Stimulated activated CD4-positive, alpha-beta T cell treated with anti-CD3 and anti-CD28 coated beads, Interleukin-4, amount 100 ng/mL, for 48 hours (primary cell): ENCODE measurements at places on chromosomes 7 and 10.

DNA sequence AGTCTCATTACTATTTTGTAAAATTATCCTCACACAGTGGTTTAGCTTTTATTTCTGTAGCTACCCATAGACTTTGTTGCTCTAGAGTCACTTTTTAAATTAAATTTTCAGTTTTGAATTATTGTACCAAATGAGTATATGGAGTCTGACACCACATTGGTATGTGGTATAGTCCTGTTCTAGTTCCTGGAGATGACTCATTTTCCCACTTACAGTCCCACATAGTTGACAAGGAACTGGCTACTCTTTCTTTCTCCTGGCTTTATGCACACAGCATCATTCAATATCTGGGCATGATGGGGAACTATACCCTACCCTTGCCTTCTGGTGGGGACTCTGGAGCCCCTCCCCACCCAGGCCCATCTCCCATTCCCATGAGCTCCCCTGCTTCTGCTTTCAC, 92.6 kb upstream of the RAB11FIP2 start:
- no peak for DNase-seq

GRCh38 chr10:69232252-69232651, 12.1 kb downstream of the HKDC1 start:
- no peak for DNase-seq

- DNase-seq = no peak
These were observed 8.6 kb upstream of the ORAI2 start for GRCh38 chr7:102424787-102425218.

DNA sequence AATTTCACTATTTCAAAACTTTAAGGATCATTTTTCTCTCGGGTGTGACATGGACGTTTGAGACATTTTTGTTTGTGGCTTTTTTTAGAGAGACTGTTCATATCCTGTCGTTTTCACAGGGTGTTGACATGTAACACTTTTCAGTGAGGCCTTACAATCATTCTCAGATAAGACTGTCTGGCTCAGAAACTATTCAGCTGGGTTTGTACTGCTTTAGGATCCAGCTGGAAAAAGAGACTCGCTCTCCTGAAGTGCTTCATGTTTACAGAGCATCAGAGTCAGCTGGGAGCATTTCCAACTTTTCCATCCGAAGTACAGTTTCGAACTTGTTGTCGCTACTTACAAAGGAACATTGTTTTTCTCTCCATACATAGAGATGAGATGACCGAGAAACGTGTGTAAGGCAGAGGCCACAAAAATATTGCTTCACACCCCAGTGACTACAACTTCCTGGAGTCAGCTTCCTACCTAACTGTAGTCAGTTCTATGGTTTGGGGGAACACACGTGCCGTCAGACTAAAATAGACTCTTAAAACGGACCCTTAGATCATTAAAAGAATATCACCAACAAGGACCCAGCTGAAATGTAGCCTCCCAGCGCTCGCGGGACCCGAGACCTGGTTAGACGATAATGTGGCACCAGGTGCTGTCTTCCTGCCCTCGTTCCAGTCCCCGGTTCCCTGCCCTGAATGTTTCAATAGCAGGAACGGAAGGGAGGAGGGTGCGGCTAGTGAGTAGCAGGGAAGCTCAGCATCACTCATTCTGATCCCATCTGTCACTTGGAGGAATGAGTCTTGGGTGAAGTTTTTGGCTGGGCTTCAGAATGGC, 78.0 kb downstream of the MKI67 start:
- no peak for DNase-seq

DNA sequence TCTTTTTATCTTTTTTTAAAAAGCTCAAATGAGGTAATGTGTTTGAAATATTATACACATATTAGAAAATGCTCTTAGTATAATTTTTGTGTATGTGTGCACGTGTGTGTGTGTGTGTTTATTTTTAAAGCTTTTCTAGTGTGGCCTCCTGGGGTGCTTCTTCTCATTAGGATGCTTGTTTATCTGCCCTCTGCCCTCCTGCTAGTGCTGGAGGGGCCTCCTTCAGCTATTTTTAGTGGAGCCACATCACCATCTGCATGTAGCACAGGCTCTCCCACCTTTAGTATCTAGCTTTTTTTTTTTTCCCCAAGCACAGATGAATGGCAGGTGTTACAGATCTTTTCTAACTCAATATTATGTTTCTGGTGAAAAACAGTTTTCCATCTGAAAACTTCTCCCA, 155.7 kb upstream of the TMEM229A start:
- DNase-seq = no peak

- DNase-seq = no peak
These were observed 86.9 kb upstream of the SLC26A5 start for GRCh38 chr7:103532955-103533354.

- no peak for DNase-seq
These were observed 754 bp downstream of the SEMA3D start for GRCh38 chr7:85186083-85186520.

DNA sequence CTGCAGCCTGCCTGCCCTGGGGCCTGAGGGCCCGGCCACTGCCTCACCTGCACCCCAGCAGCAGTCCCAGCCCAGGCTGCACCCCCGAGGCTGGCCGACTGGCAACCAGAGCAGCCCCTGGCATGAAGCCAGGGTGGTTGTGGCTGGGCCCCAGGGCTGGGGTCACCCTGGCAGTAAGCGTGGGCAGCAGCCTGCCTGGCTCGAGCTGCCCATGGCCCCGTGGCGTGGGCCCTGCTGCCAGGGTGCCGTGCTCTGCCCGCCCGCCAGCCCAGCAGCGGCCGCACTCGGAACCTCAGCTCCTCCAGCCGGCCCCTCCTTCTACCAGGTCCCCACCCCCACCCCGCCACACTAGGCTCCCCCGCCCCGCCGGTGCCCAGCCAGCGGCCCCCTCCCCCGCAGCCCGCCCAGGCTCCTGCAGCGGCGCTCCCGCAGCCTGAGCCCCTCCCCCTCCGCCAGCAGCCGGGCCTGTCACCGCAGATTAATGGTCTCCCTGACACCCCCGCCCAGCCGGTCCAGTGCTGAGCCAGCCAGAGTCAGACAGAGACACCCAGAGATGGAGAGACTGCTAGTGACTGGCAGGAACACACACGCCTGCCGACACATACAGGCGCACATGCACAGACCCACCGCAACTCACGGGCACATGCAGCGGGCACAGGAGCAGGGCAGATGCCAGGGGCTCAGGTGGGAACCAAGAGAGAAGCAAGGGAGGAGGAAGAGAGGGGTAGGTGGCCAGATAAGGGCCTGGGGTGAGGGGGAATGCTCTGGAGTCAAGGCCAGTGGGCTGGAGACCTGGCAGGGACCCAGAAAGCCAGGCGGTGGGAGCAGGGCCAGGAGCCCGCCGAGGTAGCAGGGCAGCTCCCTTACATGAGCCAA, 22.4 kb downstream of the KCNH2 start:
- DNase-seq = no peak

DNA sequence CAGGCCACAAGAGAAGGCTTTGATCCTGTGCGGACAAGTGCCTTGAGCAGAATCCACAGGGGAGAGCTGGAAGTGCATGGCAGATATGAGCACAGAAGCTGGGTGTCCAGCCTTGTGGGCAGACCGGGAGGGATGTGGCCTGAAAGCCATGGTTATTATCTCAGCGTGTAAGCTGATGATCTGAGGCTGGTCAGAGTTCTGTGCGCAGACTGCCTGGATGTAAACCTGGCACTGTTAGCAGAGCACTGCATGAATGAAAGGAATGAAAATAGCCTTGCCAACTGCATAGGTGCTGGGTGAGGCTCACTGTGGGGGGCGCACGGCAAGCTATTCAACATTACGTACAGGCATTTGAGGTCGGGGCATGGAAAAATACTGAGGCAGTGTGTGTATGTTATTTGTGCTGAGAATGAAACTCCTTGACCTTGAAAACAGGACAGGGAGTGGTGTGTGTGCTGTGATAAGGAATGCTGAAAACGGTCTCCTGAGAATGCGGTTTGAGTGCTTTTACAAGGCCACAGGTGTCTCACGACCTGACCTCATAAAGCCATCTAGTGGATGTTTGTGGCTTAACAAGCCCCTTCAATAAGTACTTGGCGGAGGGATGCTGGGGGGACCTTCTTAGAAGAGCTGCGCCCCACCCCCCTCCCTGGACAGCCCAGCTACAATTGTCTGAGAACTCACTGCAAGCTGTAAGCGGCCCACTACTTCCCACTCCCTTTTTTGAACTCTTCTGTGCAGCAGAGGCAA, 18.7 kb downstream of the AKR1C1 start:
- DNase-seq = no peak

GRCh38 chr7:43553999-43554398, 28.9 kb upstream of the STK17A start:
- no peak for DNase-seq

GRCh38 chr7:31875424-31875823, 188.4 kb downstream of the PPP1R17 start:
- no peak for DNase-seq

DNA sequence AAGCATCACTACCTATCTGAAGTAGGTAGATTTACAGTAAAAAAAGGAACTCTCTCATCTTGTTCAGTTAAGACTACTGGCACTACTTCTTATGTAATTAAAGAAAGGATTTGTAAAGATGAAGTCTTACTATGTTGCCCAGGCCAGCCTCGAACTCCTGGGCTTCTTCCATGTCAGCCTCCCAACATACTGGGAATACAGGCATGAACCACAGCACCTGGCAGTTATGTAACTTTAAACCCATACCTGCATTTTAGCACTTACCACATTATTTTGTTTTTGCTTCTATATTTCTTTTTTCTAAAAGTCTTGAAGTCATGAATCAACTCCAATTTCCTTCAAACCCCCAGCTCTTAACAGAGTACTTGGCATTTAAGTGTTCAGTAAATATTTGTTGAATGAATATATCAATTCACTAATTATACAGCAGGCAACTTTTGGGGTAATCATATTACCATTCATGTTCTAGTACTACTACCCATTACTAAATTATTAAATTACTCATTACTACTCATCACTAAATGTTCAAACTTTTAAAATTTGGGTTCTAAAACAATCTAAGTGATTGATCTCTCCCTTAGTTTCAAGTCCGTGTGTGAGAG, 31.6 kb upstream of the CCDC71L start:
- DNase-seq = no peak

DNA sequence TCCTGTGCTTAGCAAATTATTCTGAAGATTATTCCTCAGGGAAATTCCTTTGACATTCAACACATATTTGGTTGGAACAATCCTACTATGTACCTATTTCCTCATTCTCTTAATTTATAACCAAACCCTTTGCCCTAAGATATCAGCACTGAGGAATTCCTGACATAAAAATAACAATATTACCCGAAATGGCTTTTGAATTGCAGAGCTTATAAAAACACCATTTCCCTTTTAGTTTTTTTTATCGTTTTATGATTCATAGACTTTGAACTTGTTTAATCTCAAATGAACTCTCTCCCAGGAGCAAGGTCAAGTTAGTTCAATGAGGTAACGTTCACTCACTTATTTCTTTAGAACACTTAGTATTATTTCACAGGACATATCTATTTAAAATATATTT, 7.7 kb upstream of the ABCB1 start:
- no peak for DNase-seq

- no peak for DNase-seq
These were observed 141.2 kb downstream of the COBL start for GRCh38 chr7:51175316-51175991.

DNA sequence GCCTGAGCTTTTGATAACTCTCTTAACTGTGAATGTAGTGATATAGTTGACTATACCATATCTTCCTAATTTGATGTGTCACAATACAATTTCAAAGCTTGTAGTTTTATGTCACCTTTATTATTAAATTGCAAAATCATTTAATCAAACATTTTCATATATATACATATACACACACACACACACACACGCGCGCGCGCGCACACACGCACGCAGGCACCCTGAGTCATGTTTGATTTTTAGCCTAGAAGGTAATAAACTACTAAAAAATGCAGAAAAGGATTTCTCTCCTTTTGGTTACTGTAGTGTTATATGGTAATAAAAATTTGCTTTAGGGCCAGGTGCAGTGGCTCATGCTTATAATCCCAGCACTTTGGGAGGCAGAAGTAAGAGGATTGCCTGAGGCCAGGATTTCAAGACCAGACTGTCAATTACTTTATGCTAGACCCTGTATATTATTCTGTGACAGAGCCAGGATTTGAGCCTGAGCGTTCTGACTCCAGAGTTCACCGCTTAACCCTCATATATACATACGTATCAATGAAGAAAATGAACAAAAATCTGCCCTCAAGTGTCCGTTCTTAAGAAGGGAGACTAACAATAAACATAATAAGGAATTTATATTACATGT, 89.6 kb downstream of the PODXL start:
- DNase-seq = no peak

- no peak for DNase-seq
These were observed at the start of gene FAM170B for GRCh38 chr10:49133706-49134248. Gene FAM170B (minus strand): TSS chr10:49134021. CDS start chr10:49133918, 103 bp downstream.

DNA sequence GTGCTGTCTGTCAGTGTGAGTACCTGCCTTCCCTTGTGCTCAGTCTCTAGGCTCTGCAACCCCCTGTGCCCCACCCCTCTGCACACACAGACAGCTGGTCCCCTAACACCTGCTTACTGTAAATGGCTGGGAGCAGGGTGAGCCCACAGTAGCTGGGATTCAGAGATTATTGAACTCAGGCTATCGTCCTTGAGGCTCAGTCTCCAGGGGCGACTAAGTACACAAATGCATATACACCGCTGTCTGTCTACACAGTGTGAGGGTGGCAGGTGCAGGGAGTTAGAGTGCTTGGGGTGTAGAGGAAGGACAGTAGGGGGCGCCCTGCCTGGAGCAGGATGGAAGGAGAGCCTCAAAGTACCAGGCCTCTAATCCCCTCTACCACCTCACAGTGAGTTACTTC, 12.9 kb downstream of the UPP1 start:
- DNase-seq = peak; percentile 38

GRCh38 chr7:111672901-111673300, 110.6 kb upstream of the IMMP2L start:
- DNase-seq = no peak

- DNase-seq = no peak
These were observed 353.8 kb downstream of the GPR37 start for GRCh38 chr7:124411796-124412195.

DNA sequence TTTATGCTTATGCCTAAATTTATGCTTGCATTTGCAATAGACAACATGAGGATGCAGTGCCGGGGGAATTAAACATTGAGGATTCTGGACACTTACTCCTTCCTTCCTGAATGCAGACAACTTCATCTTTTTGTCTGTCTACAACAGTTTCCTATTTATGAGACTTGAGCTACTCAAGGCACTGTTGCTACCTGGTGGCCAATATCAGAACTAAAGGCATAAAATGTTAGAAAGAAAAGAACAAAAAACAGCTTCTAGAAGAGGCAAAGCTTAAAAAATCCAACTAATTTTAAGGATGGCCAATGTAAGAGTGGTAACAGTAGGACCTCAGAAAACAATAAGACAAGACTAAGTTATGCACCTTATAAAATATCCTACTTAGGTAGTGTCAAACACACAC, 144.5 kb upstream of the PTN start:
- no peak for DNase-seq

- no peak for DNase-seq
These were observed 258.8 kb downstream of the RPS24 start for GRCh38 chr10:78292250-78292981.

- DNase-seq = no peak
These were observed 5.8 kb upstream of the NKX2-3 start for GRCh38 chr10:99526861-99527504.
